Ascending aorta (tissue), 2 donors: ENCODE measurements at places on chromosomes 1 and 21.
A peak's percentile ranks its signal among the peaks of the same experiment; 100 is the strongest.

DNA sequence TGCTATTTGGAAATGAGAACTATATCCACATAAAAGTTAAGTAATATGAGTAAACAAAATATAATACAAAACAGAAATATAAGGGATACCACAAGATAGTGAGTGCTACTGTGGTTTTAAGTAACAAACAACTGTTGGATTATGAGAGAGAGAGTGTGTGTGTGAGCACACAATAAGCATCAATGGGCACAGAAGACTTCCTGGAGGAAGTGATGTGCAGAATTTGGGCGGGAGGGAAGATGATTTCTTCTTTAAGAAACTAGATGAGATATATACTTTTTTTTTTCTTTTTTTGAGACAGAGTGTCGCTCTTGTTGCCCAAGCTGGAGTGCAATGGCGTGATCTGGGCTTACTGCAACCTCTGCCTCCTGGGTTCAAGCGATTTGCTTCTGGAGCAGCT is 7.9 kb upstream of the IER5 start:
- no peak overlapping the region for H3K4me3 ChIP-seq
- DNase-seq: no peak
- no peaks in the 10 kb centered on the region for H3K4me1 ChIP-seq
- no peaks in the 10 kb centered on the region for H3K27me3 ChIP-seq
- no peaks in the 10 kb centered on the region for H3K36me3 ChIP-seq
- no peak overlapping the region for H3K27ac ChIP-seq

GRCh38 chr1:200895801-200896530 is 1.3 kb downstream of the INAVA start:
- no peaks in the 10 kb centered on the region for H3K36me3 ChIP-seq
- H3K4me3 ChIP-seq: no peak overlapping the region
- no peak for DNase-seq
- H3K27me3 ChIP-seq: no peaks in the 10 kb centered on the region
- H3K27ac ChIP-seq: no peak overlapping the region

GRCh38 chr1:31767225-31767624 is 3.1 kb upstream of the ADGRB2 start:
- no peaks in the 10 kb centered on the region for H3K36me3 ChIP-seq
- peaks cover under 1% of the 10 kb centered on the region for H3K27me3 ChIP-seq
- peaks cover 22% of the 10 kb centered on the region for H3K4me1 ChIP-seq
- H3K27ac ChIP-seq: no peak overlapping the region
- no peak overlapping the region for H3K4me3 ChIP-seq

- no peaks in the 10 kb centered on the region for H3K27me3 ChIP-seq
- DNase-seq: no peak
- no peak overlapping the region for H3K27ac ChIP-seq
- H3K36me3 ChIP-seq: no peaks in the 10 kb centered on the region
These were observed 85.6 kb downstream of the PAX7 start for GRCh38 chr1:18716112-18716784.

DNA sequence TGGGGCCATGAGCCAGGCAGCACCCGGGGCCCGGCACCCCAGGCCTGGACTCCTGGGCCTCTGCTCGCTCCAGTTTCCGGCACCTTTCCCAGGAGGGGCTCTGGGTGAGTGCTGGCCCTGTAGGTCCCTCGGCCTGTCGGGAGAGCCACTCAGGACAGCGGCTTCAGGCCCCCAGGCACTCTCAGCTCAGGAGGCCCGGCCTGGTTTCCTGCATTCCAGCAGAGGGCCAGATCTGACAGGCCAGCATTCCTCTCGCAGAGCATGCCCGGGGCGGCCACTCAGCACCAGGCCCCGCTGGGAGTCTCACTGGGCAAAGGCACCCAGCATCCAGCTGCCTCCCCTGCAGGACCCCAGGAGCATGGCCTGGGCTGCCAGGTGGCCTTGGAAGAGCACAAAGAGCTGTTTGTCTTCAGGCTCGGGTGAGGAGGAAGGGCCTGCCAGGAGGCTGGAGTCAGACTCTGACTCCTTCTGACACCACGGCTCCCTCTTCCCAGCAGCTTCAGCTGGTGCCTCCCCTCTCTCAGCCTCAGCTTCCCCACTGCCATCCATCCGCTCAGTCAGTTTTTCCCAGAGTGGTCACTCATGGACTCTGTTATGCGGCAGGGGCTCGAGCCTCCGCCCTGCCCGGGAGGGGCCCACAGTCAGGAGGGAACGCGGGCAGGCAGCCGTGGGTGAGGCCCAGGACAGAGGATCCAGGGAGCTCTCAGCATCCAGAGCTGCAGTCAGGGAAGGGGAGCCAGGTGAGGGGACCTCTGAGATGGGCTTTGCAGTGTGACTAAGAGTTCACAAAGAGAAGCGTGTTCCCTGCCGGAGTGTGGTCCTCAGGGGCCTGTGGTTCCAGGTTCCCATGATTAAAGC is 51.7 kb downstream of the WNT9A start:
- H3K4me3 ChIP-seq: no peak overlapping the region
- H3K4me1 ChIP-seq: no peaks in the 10 kb centered on the region
- peak; percentile 56 for DNase-seq
- H3K27ac ChIP-seq: no peak overlapping the region
- H3K36me3 ChIP-seq: no peaks in the 10 kb centered on the region
